Amniotic epithelial cell (primary cell): ENCODE measurements at places on chromosomes 4 and X.

- DNase-seq: peak; percentile 95
Observed at GRCh38 chr4:6673660-6674499, 19.8 kb upstream of the S100P start.

GRCh38 chr4:87835743-87836142, 3.0 kb downstream of the MEPE start:
- no peak for DNase-seq

- DNase-seq: no peak
Observed at GRCh38 chr4:24984602-24985532, 45.9 kb downstream of the LGI2 start.

DNA sequence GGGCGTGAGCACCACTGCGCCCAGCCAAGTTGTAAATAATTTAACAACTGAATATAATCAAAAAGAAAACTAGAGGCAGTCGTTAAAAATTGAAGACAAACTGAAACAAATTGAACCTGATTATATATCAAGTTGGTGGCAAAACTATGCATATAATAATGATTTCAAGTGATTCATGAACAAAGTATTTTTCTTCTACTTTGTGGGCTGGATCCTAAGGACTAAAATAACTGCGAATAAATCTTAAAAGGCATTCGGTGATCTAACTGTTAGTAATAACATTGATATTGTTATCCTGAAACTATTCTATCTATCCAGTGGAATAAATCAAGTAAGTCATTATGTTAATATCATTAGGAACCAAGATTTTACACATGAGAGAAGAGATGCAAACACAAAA, 21.2 kb upstream of the USP9X start:
- peak; percentile 22 for DNase-seq

- DNase-seq: no peak
Observed at GRCh38 chrX:109274806-109275205, 207.1 kb downstream of the GUCY2F start.

DNA sequence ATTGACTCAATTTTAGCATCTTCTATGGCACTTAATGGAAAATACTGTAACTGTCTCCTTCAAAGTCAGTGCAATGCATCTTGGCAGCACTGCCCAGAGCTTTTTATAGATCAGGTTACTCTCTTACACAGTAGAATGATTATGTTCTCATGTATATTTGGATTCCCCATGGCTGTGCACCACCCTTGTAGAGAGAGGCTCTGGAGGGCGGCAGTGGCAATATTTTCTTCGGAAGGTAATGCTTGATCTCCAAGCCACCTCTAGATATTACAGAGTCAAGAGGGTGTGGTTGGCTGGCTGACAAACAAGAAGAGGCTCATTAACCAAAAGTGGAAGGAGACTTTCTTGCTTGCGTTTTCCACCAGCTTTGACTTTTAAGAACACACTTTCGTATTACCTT, 72.8 kb upstream of the ARSJ start:
- no peak for DNase-seq

GRCh38 chrX:45876206-45876605, 669.0 kb downstream of the ZNF674 start:
- DNase-seq: no peak

DNA sequence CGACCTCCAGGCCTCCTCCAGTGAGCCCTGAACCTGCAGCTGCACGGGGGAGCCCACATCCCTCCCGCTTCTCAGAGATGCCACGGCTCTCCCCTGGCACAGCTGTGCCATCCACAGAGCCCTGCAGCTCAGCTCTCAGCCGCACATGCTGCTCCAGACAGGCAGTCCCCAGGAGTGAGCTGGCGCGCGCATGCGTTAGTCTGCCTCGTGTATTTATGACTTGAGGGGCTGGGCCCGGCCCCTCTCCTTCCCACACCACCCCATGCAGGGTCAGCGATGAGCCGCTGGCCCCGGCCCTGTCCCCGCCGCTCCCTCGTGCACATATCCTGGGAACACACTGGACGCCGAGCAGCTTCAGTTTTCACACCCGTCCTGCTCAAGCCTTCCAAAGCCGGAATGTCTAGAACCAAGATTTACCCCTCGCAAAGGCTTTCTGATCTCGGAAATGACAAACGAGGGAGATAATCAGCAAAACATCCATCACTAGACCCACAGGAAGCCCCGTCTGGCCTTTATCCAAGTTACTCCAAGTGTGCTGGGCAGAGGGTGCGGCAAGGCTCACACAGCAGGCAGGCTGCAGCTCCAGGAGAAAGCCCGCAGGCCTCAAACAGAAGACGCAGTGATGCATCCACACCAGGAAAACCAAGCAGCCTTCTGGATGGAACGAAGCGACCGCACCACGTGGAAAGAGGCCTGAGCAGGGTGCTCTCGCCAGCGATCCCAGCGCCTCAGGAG, 24.3 kb downstream of the GAK start:
- peak; percentile 93 for DNase-seq

- no peak for DNase-seq
Observed at GRCh38 chr4:184197536-184198082, 20.1 kb downstream of the ENPP6 start.
